ENCODE measurements at places on chromosomes 2 and 18. TPM values are rescaled to one million over a fixed set of nuclear protein-coding genes. Genes with fewer than 3 reads are reported as not detected.

The ALK gene
- 0.02 TPM for polyA plus RNA-seq

The NEMP2 gene
- 1.7 TPM for polyA plus RNA-seq

The DUSP19 gene
- polyA plus RNA-seq = 0.77 TPM

The ZNF385B gene
- polyA plus RNA-seq = 0.74 TPM

The UGT1A3 gene
- polyA plus RNA-seq = not detected

The IL1RL1 gene
- polyA plus RNA-seq = 2.1 TPM

The PRKAG3 gene
- 0.06 TPM for polyA plus RNA-seq

The UGT1A8 gene
- not detected for polyA plus RNA-seq

The SFT2D3 gene
- polyA plus RNA-seq = 4.8 TPM

The SPC25 gene
- 1.1 TPM for polyA plus RNA-seq

The DSG4 gene
- polyA plus RNA-seq = not detected

The FOXI3 gene
- not detected for polyA plus RNA-seq

The TCF7L1 gene
- polyA plus RNA-seq = 2.4 TPM

The RAB6C gene
- not detected for polyA plus RNA-seq

The SMYD1 gene
- polyA plus RNA-seq = 0.06 TPM

The MATN3 gene
- polyA plus RNA-seq = 1.1 TPM

The DNAJC5G gene
- not detected for polyA plus RNA-seq

The REG1B gene
- 7.2 TPM for polyA plus RNA-seq

The SLC38A11 gene
- polyA plus RNA-seq = 2.9 TPM

The MEIS1 gene
- polyA plus RNA-seq = 21.3 TPM

The CREG2 gene
- 0.07 TPM for polyA plus RNA-seq

The DARS1 gene
- polyA plus RNA-seq = 30.4 TPM

The UGT1A10 gene
- not detected for polyA plus RNA-seq

The TRIM43 gene
- not detected for polyA plus RNA-seq

The KCNIP3 gene
- polyA plus RNA-seq = 14.1 TPM

The GPAT2 gene
- 1.6 TPM for polyA plus RNA-seq

The GNAL gene
- 2.4 TPM for polyA plus RNA-seq

The GPR35 gene
- 1.6 TPM for polyA plus RNA-seq

The CTNNA2 gene
- polyA plus RNA-seq = not detected

The FEV gene
- not detected for polyA plus RNA-seq

The RFTN2 gene
- 0.90 TPM for polyA plus RNA-seq

The FAM161A gene
- polyA plus RNA-seq = 1.8 TPM

The LYG2 gene
- not detected for polyA plus RNA-seq

The KHK gene
- 4.4 TPM for polyA plus RNA-seq

The TSHZ1 gene
- polyA plus RNA-seq = 8.4 TPM

The DSG2 gene
- 13.4 TPM for polyA plus RNA-seq

The TANK gene
- polyA plus RNA-seq = 14.2 TPM

The MEP1B gene
- polyA plus RNA-seq = 0.12 TPM

The RPE gene
- 9.8 TPM for polyA plus RNA-seq

The ASB18 gene
- polyA plus RNA-seq = not detected

The FIGN gene
- 1.1 TPM for polyA plus RNA-seq

The GAREM2 gene
- 2.2 TPM for polyA plus RNA-seq

The LRATD1 gene
- 3.5 TPM for polyA plus RNA-seq

The RAMP1 gene
- polyA plus RNA-seq = 103 TPM

The THUMPD2 gene
- 7.0 TPM for polyA plus RNA-seq

The CLHC1 gene
- 4.1 TPM for polyA plus RNA-seq

The ELOA2 gene
- polyA plus RNA-seq = not detected

The DNAJC10 gene
- polyA plus RNA-seq = 16.1 TPM

The KLHL14 gene
- polyA plus RNA-seq = 0.22 TPM

The MYCN gene
- polyA plus RNA-seq = 0.45 TPM

The GULP1 gene
- polyA plus RNA-seq = 7.5 TPM

The ACVR1C gene
- 52.4 TPM for polyA plus RNA-seq

The SRD5A2 gene
- not detected for polyA plus RNA-seq

The LIMS4 gene
- polyA plus RNA-seq = 2.9 TPM

The HOXD12 gene
- polyA plus RNA-seq = not detected

The ITPRIPL1 gene
- 2.1 TPM for polyA plus RNA-seq

The TRAF3IP1 gene
- 5.5 TPM for polyA plus RNA-seq

Data from adipose tissue (tissue), 3 donors.